ENCODE measurements at places on chromosomes 1 and 21.

- no peak for DNase-seq
Observed at GRCh38 chr1:201157949-201158348, 3.7 kb upstream of the TMEM9 start.

DNA sequence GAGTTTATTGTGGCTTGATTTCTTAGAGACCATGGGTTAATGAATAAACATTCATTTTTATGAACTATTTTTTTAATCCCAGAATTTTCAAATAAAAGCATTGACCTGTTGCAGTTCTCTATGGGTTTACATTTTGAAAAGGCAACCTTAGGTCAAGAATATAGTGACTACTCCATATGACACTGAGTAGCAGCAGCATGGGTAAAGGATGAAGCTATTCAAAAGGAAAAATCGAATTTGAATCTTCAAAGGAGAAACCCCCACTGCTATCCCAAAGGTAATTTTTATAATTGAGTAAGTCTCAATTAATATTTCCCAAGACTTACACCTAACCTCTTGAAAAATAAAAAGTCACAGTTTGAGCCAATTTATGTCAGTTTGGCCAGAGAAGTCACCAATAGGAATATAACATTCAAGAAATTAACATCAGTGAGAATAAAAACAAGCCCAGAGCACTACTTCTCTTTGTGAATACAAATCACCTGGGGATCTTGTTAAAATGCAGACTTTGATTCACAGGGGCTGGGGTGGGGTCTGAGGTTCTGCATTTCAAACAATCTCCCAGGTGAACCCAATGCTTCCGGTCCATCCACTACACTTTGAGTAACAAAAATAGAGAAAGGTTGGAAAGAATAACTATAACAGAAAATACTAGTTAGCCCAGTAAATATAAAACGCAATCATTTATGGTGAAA lies 39.8 kb downstream of the USP1 start:
- no peak for DNase-seq

- no peak for DNase-seq
Observed at GRCh38 chr1:111422546-111423391, 4.8 kb downstream of the OVGP1 start.

DNA sequence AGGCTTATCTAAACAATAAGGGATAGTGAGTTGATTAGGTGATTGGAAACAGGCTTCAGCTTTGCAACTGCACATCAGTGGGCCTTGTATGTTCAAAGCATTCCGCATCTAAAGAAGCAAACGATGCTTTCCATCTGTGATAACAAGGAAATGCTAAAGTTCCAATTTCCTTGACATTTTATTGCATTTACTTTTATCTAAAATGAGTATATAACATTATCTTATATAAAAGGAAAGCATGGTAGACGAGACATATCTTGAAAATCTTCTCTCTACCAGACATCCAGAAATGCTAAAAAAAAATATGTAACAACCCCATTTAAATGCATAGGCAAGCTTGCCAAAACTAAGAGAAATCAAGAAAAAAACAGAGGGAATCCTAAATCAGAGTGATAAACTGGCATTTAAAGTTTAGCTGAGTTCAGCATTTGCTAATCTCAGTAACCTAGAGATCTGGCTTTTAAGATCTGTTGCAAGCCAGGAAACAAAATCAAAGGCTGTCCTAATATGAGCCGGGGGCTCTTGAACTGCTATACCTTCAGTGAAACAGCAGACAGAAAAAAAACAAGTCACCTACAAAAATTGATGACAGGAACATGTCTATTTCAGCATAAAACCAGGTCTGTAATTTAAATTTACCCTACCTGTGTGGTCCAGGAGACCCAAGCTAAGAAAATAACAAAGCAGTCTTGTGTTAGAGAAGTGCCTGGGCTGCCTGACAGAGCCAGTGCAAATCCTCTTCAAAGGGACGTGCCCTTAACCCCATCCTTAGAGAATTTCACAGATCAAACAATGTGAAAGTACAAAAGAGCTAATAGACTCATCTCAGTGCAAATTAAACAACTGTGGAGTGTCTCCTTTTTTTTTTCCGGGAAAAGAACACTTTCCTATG lies 3.1 kb upstream of the RGS13 start:
- DNase-seq = no peak

DNA sequence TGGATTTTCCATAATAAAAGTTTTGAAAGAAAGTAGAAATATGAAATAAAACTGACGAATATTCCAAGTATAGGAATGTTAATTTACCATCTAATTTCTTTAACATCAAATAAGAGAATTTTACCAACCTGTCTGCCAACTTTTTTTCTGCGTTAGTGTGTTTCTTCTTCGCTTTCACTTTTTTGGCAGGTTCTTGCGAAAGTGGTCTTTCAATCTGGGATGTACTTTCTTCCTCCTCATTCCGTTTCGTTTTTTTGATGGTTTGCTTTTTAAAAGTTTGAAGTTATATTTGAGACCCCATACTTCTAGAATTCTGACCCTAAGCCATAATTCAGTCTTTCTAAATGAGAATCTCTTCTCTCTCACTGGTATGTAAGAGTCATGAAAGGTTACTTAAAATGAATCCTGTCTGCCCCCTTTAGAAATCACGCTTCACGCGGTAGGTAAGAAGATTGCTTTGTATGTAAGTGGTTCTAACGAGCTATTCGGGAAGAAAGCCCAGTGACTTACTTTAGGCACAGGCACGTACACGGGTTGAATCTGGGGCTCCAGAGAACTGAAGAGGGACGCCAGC lies 580 bp downstream of the RBM34 start:
- no peak for DNase-seq

GRCh38 chr1:118116909-118117308 lies 68.1 kb downstream of the SPAG17 start:
- DNase-seq = no peak

- peak; percentile 72 for DNase-seq
Observed at GRCh38 chr1:206030714-206031113, 7.0 kb upstream of the CTSE start.

DNA sequence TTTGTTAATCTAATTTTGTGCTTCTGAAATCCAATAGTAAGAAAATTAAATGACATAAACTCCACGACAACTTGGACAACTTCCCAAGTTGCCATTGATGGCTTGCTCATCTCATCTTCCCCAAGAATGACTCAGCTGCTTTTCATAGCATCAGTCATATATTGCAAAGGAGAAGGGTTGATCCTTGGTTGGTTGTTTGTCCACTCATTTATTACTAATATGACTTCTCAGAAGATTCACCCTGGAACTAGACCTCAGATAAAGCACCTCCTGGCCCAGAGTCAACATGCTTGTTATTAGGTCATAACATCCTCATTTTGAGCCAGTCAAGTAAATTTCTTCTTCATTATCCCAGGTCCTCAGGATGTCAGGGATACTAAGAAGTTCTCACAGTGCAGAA lies 2.3 kb upstream of the LCE3D start:
- no peak for DNase-seq

DNA sequence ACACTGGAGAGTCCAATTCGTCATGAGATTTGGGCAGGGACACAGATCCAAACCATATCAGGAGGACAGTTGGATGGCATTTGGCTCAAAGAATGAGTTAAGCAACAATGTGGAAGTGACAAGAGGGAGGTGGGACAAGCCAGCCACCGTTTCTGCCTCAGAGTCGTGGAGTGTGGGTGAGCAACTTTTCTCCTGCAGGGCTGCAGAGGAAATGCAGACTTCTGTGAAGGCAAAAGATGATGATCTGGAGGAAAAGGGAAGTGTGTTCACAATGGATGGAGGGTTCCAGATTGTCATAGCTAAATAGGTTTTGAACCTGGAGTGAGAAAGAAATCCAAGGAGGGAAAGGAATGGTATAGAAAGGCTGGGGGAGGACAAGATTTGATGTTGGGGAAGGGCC lies 16.4 kb upstream of the KANK4 start:
- DNase-seq = no peak

DNA sequence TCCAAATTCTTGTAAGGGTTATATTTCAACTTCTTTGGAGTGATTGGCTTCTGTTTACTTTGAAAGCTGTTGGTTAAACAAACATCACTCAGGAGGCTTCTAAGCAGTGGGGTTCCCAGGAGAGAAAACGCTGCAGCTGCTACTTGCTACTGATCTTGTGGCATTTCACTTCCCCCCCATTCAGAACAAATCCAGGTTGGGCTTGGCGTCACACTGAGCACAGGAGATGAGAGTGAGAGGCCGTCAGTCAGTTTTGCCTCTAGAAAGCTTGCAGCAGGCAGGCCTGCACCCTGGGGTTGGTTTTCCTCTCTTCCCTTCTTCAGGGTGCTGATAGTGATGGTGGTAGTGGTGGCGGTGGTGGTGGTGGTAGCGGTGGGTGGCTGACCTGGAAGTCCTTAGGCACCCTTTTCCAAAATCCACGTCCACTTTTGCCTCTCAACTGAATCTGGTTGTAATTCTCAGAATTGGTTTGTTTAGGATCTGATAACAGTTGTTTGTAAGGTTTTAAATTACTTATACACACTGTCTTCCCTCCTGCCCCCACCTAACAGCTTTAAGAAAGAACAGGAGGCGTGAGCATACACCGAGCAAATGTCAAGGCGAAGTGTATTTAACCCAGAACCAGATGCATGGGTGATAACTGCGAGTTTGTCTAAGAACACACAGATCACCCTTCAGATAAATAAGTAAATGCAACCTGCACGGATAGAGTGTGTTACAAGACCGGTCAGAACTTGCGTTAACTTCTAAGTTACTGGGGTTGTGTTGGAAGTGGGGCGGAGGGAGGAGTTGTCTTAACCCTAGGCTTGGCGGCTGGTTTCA lies 3.2 kb upstream of the PROX1 start:
- DNase-seq = no peak

DNA sequence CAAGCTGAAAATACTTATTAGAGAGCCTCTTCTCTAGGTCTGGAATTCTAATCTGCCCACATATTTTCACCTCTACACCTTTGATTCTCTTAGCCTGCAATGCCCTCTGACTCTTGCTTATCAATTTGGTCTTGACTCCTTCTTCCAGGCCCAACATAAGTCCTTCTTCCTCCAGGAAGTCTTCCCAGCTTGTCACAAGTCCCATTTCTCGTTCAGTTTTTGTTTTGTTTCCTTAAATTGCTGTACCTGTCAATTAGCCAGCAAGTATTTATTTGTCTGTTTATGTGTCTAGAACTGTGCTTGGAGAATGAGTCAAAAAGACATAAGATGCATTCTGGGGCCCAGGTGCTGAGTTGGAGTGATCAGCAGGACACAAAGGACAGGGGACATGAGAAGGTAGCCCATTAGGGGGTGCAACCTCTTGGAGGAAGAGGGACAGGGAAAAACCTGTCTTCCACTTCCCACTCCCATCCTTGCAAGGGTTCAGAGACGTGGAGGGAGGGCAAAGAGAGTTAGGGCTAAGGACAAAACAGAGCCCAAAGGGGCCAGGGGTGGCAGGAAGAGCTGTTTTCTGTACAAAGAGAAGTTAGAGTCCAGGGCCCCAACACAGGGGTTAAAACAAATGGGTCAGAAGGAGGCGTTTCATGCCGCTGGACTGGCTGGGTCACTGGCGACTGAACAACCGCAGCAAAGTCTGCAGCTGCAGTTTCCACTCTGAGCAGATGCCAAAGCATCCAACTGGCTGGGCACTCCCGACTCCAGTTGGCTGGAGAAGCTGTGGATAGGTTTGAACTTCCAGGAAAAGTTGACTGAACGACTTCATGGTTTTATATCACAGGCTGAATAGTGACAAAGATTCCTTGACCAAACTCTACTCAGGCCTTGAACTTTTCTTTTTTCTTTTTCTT lies 10.7 kb upstream of the CNR2 start:
- DNase-seq = no peak

DNA sequence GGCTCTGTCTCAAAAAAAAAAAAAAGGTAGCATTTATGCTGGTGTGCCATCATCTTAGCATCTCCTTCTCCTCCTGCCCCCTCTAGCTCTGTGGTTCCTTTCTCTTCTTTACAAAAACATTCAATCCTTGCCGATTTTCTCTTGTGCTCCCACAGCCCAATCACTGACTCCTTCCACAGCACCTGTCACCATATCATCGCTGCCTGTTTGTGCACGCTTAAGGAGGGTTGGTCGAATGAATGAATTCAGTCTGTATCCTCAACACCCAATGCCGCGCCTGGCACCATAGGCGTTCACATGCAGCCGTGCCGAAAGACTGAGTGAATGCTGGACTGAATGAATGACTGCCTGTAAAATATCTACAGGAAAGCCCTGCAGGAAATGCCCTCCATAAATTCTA lies 7.9 kb downstream of the RNU5D-1 start:
- DNase-seq = peak; percentile 36

Measured in stimulated activated CD4-positive, alpha-beta T cell treated with anti-CD3 and anti-CD28 coated beads, Interleukin-2, amount 100 ng/mL, for 24 hours (primary cell).